ENCODE measurements at places on chromosomes 2 and 18.

- no peak for DNase-seq
Measured at GRCh38 chr18:43393174-43393573, 115.9 kb upstream of the SYT4 start.

DNA sequence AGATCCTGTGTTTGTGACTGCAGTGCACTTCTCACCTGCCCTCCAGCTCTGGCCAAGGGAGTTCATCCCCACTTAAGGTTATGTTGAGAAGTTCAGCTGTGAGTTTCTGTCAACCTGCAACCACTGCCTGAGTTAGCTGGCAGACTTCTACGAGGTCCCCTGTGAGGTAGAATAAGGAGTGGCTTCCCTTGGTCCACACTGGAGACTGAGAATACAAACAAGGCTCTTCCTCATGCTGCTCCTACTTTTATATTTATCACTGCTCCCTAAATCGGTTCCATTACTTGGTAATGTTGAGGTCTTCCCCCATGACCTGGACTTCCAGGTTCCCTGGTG, 353.2 kb upstream of the CWC22 start:
- no peak for DNase-seq

GRCh38 chr2:42714686-42715085, 49.2 kb downstream of the OXER1 start:
- no peak for DNase-seq

- DNase-seq: peak; percentile 23
Measured at GRCh38 chr2:96954011-96954846, 32.2 kb downstream of the FAM178B start.

DNA sequence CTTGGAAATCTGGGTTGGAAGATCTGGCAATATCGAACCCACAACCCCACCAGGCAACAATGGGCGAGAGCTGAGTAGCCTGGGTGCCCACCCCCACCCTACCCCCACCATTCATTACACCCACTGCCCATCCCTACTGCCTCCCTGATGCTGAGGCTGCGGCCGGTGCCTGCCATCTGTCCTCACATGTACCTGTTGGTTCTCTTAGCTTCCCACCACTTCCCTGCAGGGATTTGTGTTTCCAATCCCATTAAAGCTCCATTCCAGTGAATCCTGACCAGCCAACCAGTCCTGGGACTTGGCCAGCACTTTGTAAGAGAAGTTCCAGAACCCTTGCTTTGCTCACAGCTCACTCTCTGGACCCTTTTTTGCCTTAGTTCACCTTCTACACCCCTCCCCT, 163.0 kb upstream of the SH3BP4 start:
- DNase-seq: no peak

DNA sequence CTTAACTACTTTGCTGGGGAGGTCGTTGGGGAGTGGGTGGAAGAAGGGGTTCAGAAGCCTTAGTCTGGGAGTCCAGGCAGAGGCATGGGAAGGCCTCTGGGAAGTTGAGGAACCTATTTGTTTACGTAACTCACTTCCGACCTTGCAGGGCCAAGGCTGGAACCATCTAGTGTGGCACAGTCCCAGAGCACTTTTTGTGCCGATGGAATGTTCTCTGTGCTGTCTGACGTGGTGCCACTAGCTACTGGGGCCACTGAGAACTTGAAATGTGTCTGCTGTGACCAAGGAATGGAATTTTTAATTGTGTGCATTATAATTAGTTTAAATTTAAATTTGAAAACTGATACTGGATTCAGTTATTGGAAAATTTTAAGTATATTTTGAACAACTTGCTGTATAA, 139.7 kb downstream of the FAM161A start:
- no peak for DNase-seq

DNA sequence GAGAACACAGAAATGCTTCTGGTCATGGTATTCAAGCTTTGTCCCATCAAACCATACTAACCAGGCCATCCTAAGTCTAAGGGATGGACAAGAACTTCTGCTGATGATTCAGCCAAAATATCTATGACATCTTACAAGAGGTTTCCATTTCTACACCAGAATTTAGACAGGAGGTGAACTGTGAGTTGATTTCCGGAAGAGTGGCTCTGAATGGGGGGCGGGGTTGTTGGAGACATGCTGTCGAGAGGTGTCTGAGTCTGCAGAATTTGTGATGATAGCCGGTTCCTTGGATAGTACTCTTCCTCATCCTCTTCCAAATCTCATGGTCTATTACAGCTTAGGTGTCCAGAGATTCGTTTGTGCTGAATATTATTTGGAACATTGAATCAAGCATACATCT, 408.7 kb upstream of the TCF4 start:
- no peak for DNase-seq

GRCh38 chr2:215775106-215775505, 238.2 kb downstream of the MREG start:
- DNase-seq: no peak

DNA sequence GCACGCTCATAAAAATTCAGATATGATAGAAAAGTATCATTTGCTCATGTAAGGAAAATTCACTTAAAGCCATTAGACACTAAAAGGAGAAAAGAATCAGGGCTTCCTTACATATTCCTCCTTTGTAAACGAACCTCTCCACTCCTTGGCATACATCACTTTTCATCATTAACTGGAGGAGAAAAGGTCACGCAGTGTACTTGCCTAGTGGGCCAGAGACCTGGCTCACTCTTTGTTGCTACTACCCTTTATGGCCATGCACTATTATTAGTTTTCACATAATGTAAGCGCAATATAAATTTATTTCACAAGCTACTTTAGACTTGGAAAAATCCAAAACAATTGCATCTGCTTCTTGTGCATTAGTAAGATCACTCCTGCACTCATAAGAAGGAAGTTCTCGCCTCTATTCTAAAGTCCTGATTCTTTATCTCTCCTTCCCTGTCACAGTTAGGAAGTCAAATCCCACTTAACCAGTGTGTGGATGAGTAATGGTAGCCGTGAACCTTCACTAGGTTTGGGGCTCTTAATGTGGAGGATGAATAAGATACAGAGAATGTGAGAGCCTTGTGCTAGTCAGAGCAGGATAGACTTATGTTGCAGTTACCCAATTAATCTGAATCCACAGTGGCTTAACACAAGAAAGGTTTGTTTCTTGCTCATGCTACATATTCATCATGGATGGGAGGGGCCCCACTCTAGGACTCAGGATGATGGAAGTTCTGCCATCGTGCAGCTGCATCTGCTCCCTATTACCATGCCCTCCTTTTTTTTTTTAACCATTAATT, 115.0 kb upstream of the GLS start:
- no peak for DNase-seq

DNA sequence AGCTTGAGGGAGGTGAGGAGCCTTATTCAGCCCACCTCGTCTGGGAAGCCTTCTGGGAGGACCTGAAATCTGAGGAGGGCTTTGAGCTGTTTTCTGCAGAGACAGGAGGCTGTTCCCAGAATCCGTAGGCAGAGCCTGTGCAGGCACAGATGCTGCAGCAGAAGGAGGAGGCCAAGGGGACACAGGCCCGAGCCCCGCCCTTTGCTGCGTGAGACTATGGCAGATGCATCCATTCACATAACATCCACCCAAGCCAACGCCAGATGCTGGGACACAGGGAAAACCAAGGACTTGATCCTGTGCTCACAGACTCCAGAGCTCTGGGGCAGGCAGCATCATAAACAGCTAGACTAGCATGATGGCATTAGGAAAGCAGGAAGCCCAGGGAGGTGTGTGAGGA, 98.2 kb downstream of the KCNF1 start:
- DNase-seq: no peak

GRCh38 chr2:147525819-147526489, 318.9 kb upstream of the ACVR2A start:
- no peak for DNase-seq

- DNase-seq: no peak
Measured at GRCh38 chr2:241503776-241504392, 4.5 kb downstream of the STK25 start.

GRCh38 chr2:170101789-170102188, 76.2 kb upstream of the MYO3B start:
- no peak for DNase-seq

GRCh38 chr2:223601018-223601417, 1.1 kb downstream of the SCG2 start:
- DNase-seq: no peak

- DNase-seq: no peak
Measured at GRCh38 chr2:167501618-167502017, 613.3 kb downstream of the XIRP2 start.

DNA sequence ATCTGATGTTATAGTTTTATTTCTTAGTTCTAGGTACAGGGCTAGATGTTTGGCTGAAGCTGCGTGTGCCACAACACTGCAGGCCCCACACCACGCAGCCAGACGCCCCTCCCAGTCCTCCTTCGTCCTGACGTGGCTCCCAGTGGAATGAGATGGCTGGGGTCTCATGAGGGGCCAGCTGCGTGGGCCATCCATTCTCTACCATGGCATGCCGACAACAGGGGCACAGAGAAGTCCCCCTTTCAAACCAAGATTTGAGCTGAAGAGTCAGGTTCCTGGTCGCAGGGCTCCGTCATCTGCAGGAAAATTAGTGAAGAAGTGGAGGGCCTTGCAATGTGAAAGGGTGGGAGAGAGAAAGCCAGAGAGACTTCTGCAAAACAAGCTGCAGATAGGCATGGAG, 64.5 kb downstream of the PARD6G start:
- no peak for DNase-seq

- no peak for DNase-seq
Measured at GRCh38 chr18:907885-908757, 3.5 kb downstream of the ADCYAP1 start.

- no peak for DNase-seq
Measured at GRCh38 chr2:110688594-110689091, 10.8 kb upstream of the BUB1 start.

GRCh38 chr2:46117994-46118393, 179.2 kb upstream of the EPAS1 start:
- no peak for DNase-seq

DNA sequence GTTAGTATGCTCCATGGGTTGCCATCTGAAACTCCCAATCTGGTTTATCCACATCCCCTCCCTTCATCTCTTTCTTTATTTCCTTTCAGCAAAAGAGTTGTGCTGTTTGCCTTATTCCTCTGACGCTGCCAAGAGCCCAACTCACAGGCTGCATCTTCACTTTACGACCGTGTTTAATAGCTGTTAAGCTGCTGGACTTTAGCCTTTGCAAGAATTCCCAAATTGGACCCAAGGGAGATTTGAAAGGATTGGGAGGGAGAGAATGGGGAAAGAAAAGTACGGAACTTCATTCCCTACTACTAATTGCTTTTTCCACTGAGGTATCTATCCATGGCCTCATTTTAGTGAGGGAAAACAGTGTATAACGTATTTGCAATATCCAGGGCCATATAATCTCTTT, 263.4 kb upstream of the MEIS1 start:
- DNase-seq: no peak

GRCh38 chr2:527581-527980, 149.6 kb downstream of the TMEM18 start:
- no peak for DNase-seq

GRCh38 chr2:220044383-220044782, 417.0 kb downstream of the SLC4A3 start:
- DNase-seq: no peak

Measured in T-helper 2 cell treated with Interferon-gamma antibody and Interleukin-4, amounts not matched to agents 5 μg/mL and 100 μg/mL, for 36 hours (primary cell).